Natural killer cell treated with Interleukin-12 subunit alpha and Interleukin-12 subunit beta and Interleukin-15 and Interleukin-18, amount 100 ng/mL, for 72 hours (primary cell): ENCODE measurements at places on chromosomes 12 and 14. TPM values are rescaled to one million over a fixed set of nuclear protein-coding genes. Genes with fewer than 3 reads are reported as not detected.

Gene TGM1
- 8.7 TPM for total RNA-seq

GRCh38 chr12:131142891-131143657 is 189.4 kb downstream of the ADGRD1 start:
- no peak overlapping the region for H3K4me3 ChIP-seq
- H3K36me3 ChIP-seq, result no peaks in the 10 kb centered on the region
- peaks cover 6% of the 10 kb centered on the region for H3K27me3 ChIP-seq
- H3K4me1 ChIP-seq, result no peaks in the 10 kb centered on the region
- DNase-seq, result no peak

- peaks cover 24% of the 10 kb centered on the region for H3K27me3 ChIP-seq
- peaks cover 36% of the 10 kb centered on the region for H3K4me1 ChIP-seq
- no peak within 1 kb of the TSS for H3K27ac ChIP-seq
- peak within 1 kb of the TSS; percentile 30 for H3K4me3 ChIP-seq
- no peak for DNase-seq
- peaks cover 7% of the 10 kb centered on the region for H3K36me3 ChIP-seq
These were observed at the start of gene DHH for GRCh38 chr12:49094160-49094974. Gene DHH, minus strand, starts transcription at chr12:49094801. Its CDS starts 289 bp downstream, at chr12:49094512.

DNA sequence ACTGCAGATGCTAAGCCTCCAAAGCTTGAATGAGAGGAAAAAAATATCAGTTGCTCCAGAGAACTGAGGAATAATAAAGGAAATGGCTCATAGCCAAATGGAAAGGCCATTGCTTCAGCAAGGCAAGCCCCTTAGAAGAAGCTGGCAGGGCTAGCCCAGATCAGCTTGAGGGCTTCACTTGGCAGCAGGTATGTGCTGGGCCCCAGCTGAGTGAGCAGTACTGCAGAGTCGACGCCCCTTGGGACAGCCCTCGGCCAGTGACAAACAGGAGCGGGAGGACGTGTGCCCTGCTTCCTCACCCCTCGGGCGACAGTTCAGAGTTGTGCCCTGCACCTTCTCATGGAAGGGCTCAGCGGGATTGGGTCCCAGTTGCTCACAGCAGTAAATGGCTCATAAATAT is 1031.2 kb upstream of the TMEM132C start:
- no peaks in the 10 kb centered on the region for H3K36me3 ChIP-seq
- no peak overlapping the region for H3K4me3 ChIP-seq
- no peaks in the 10 kb centered on the region for H3K27me3 ChIP-seq
- no peaks in the 10 kb centered on the region for H3K4me1 ChIP-seq

GRCh38 chr12:104290855-104291254 is 12.7 kb upstream of the EID3 start:
- H3K4me3 ChIP-seq, result no peak overlapping the region
- H3K27me3 ChIP-seq, result no peaks in the 10 kb centered on the region
- no peak for DNase-seq
- peaks cover 19% of the 10 kb centered on the region for H3K36me3 ChIP-seq
- H3K27ac ChIP-seq, result no peak overlapping the region

Gene TTC9
- total RNA-seq, result 1.6 TPM

DNA sequence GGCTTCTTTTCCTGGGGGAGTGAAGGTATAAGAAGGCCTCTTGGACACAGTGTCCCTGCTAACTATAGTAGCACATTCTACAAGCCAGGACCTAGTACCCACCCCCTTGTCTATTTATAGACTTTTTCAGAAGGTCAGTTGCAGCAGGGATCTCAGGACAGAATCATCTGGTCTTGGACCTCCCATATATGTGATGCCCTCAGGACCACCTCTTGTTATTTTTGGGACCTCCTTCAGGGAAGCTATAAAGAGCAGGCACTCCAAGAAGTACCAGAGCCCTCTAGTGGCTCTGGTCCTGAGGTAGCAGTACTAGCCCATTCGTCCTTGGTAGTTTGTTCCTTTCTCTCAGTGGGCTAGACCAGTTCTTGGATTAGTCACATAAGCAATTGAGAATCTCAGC is 4.3 kb downstream of the COQ10A start:
- H3K36me3 ChIP-seq, result peaks cover 19% of the 10 kb centered on the region
- H3K27ac ChIP-seq, result no peak overlapping the region
- peaks cover 19% of the 10 kb centered on the region for H3K4me1 ChIP-seq
- H3K27me3 ChIP-seq, result no peaks in the 10 kb centered on the region
- DNase-seq, result no peak
